C1 segment of cervical spinal cord (tissue), 14 donors: ENCODE measurements at places on chromosomes 1 and 21.

DNA sequence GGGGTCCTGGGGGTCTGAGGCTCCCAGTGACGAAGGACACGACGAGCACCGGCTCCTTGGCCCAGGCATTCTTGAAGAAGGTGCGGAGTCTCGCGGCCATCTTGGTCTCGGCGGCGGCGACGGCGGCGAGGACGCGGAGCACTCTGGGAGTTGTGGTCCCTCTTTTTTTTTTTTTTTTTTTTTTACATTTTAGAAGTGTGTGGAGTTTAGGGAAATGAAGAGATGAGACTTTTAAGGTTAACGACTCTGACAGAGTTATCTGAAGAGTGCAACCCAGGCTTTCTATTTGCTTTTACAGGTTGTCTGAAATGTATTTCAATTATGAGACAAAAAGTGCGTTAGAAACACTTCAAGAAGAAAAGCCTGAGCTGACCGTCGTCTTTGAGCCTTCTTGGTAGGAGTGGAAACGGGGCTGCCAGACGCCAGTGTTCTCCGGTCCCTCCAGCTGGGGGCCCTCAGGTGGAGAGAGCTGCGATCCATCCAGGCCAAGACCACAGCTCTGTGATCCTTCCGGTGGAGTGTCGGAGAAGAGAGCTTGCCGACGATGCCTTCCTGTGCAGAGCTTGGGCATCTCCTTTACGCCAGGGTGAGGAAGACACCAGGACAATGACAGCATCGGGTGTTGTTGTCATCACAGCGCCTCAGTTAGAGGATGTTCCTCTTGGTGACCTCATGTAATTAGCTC lies 9.7 kb downstream of the OR2B11 start:
- no peak for DNase-seq

DNA sequence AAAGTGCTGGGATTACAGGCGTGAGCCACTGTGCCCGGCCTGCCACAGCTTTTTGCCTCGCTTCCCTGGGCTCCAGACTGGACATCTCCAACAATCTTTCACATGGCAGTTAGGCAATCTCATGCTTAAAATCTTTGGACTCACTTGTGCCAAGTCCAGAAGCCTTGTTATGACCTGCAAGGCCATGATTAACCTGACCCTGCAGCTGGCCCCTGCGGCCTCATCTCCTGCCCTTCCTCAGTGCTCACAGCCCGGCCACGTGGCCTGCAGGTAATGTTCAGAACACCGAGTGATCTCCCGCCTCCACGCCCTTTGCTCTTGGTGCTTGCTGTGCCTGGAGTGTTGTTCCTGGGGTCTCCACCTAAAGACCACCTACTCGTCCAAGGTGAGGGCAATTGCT lies 24.9 kb downstream of the FAAH start:
- DNase-seq, result no peak

DNA sequence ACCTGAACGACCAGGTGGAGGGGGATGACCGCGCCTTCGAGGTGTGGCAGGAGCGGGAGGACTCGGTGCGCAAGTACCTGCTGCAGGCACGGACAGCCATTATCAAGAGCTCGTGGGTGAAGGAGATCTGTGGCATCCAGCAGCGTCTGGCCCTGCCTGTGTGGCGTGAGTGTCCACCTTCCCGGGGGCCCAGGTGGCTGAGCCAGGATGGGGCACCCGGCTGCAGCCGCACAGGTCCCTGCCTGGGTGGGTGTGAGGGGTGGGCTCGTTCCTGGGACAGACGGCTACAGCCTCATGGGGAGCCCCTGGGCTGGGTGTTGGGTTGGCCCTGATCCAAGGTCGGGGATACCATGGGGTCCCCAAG lies 65.2 kb downstream of the TRIM11 start:
- no peak for DNase-seq

DNA sequence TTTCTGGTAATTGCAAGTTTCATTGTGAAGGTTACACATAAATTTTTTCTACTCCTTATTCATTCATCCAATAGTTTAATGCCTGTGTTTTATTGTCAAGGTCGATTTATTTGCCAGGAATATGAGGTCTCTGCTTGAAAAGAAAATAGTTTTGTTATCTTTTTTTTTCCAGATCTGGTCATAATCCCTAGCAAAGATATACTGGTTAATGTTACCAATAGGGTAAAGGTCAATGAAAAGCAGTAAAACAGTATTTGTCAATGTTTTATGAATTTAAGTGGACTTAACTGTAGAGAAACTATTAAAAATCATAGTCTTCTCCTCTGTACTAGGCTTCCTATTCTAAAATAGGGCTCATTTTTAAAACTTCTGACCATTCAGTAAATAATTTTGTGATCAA lies 8.1 kb upstream of the FMO3 start:
- DNase-seq, result no peak

DNA sequence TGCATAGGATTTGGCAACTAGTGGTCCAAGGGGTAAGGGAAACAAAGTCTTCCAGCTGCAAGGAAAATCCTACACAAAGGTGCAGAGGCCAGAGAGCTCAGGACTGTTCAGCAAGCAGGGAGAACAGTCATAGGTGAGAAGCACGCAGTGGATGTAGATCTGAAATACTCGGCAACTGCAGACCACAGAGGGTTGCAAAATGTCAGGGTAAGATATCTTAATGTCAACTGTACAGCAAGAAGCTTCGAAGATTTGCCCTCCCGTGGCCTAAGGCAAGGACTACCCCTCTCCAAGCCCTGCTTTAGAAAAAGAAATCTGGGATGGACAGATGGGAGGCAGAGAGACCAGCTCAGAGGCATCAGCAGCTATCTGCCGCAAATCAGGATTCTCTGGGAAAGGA lies 153.4 kb upstream of the IRF2BP2 start:
- DNase-seq, result no peak

GRCh38 chr1:41382480-41383090 lies 21.4 kb downstream of the FOXO6 start:
- no peak for DNase-seq
